LNCaP clone FGC (cell line): ENCODE measurements at places on chromosomes 3 and 15.

DNA sequence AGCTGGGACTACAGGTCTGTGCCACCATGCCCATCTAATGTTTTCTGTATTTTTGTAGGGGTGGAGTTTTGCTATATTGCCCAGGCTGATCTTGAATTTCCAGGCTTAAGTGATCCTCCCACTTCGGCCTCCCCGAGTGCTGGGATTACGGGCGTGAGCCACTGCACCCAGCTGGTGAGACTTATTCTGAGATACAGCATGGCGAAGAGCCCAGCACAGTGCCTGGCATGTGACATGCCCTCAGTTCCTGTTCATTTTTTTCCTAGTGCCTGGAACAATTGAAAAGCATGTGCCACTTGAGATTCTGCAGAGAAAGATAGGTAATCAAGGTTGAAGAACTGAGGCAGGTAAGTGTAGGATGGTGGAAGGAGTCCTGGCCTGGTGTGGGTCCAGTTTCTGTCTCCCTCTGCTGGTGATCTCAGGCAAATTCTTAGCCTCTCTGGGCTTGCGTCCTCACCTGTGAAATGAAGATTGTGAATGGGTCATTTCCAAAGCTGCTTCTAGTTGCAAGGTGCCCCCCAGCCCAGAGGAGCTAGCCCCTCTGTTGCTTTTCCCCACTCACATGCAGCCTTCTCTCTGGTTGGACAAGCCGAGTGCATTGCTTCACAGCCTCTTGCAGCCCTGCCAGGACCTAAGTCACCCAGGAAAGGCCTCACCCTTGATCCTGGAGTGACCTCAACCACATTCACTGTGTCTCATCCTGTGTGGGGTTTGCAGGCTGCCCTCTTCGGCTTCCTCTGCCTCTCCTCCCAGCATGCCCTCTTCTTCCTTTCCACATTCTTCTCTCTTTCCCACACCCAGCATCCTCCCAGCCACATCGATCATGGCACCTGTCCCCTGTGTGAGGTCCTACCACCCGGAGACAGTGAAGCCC is 4.3 kb upstream of the RHCG start:
- no peak for DNase-seq

- no peak for DNase-seq
Observed at GRCh38 chr15:74789741-74790079, 7.8 kb downstream of the CSK start.

DNA sequence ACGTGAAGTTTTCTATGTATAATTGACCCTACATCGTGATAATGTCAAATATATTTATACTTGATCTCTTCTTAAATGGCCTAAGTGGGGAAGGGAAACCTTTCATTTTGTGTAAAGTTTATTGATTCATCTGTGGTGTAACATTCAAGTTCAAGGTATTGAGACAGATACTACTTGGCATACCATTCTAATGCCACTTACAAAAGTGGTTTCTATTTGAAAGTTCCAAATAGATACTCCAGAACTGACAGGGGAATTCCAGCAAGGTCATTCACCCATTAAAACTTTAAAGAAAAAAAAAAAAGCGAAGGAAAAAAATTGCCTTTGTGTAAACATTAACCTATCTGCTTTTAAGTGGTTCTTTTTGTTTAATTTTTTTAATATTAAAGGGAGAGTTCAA is 45.3 kb upstream of the MAP3K13 start:
- DNase-seq, result no peak

DNA sequence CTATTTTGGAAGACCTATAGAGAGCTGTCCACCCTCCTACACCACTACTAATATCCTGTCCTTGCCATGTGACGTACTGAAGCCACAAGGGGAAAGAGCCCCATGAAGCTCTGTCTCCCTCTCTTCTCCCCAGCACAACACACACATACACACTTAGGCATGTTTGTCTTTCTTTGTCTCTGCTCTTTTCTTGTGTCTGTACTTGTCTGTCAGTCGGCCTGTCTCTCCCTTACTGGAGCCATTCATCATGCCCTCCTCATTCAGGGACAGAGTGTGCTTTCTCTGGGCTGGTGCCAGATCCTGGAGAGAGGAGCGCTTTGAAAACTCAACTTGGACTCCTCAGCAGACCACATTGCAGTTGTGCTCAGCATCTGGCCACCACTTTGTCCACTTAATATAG is 47.6 kb downstream of the PSMD6 start:
- no peak for DNase-seq

- no peak for DNase-seq
Observed at GRCh38 chr3:55622733-55623132, 135.6 kb upstream of the WNT5A start.

- no peak for DNase-seq
Observed at GRCh38 chr3:129575997-129576384, 30.5 kb downstream of the PLXND1 start.

DNA sequence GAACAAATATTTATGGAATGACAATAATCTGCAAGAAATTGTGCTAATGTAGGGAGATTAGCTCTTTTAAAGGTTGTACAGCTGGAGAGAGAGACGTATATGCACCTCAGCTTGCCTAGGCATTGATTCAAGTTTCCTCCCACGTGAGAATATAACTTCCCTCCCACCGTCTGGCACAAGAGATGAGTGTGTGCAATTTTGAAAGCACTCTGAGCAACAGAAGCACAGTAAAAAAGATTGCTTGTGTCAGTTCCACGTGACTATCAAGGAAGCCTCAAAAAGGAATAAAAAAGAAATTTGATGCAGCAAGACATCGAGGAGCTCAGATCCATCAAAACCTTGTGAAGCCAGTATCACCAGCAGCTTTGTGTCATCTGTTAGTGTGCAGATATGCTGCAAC is 435.3 kb downstream of the TUSC7 start:
- no peak for DNase-seq

GRCh38 chr3:41346698-41347270 is 147.5 kb downstream of the CTNNB1 start:
- DNase-seq, result no peak

- no peak for DNase-seq
Observed at GRCh38 chr3:152328841-152329240, 60.1 kb downstream of the MBNL1 start.

DNA sequence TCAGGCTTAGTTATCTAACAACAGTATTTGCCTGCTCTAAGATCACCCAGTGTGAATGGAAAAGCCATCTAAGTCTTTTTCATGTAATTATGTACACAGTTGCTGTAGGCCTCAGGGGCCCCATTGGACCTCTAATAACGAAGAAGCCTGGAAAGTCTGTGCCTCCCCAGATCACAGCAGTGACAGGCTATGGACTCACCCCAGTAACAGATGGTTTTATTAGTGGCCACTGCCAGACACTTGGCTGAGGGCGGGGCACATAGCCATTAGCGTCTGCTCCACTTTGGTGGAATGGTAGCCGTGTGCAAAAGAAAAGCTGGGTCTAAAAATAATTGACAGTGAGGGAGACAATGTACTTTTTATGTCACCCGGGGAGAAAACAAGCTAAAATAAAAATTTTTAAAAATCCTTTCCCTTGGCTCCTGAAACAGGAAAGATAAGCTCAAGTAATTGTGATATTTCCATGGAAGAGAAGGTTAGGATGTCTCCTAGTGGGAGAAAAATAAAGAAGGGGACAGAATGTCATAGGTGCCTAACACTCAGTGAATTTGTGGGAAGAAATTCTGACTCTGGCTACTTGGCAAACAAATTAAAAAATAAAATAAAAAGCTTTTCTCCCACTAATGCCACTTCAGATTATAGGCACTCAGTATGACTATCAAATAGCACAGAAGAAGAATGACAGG is 44.3 kb upstream of the ZNF385D start:
- DNase-seq, result no peak

DNA sequence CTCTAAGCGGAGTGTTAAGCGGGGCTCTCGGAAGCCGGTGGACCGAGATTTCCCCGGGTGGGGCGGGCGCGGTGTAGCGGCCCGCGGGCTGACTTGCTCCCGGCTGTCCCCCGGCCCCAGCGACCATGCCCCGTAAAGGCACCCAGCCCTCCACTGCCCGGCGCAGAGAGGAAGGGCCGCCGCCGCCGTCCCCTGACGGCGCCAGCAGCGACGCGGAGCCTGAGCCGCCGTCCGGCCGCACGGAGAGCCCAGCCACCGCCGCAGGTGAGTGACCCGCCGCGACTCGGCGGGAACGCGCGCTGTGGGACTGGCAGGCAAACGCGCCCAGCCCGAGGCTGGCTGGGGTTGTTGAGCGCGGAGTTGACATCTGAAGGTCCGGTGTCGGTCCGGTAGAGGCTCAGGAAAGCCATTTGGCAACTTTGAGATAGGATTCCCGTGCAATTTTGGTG is 1.3 kb downstream of the SMC4 start:
- DNase-seq, result no peak

- no peak for DNase-seq
Observed at GRCh38 chr3:135887220-135887619, 78.3 kb upstream of the PPP2R3A start.

- DNase-seq, result no peak
Observed at GRCh38 chr15:52787549-52788098, 2.5 kb downstream of the ONECUT1 start.
